Naive thymus-derived CD8-positive, alpha-beta T cell (primary cell): ENCODE measurements at places on chromosomes 5 and 9.

- no peak for DNase-seq
Measured at GRCh38 chr5:79436821-79437220, 77.1 kb downstream of the HOMER1 start.

- no peak for DNase-seq
Measured at GRCh38 chr5:98205691-98206461, 567.6 kb upstream of the RGMB start.

GRCh38 chr9:37719526-37719925, 34.1 kb upstream of the TRMT10B start:
- DNase-seq: no peak

- no peak for DNase-seq
Measured at GRCh38 chr9:121259935-121260334, 8.0 kb upstream of the GSN start.

DNA sequence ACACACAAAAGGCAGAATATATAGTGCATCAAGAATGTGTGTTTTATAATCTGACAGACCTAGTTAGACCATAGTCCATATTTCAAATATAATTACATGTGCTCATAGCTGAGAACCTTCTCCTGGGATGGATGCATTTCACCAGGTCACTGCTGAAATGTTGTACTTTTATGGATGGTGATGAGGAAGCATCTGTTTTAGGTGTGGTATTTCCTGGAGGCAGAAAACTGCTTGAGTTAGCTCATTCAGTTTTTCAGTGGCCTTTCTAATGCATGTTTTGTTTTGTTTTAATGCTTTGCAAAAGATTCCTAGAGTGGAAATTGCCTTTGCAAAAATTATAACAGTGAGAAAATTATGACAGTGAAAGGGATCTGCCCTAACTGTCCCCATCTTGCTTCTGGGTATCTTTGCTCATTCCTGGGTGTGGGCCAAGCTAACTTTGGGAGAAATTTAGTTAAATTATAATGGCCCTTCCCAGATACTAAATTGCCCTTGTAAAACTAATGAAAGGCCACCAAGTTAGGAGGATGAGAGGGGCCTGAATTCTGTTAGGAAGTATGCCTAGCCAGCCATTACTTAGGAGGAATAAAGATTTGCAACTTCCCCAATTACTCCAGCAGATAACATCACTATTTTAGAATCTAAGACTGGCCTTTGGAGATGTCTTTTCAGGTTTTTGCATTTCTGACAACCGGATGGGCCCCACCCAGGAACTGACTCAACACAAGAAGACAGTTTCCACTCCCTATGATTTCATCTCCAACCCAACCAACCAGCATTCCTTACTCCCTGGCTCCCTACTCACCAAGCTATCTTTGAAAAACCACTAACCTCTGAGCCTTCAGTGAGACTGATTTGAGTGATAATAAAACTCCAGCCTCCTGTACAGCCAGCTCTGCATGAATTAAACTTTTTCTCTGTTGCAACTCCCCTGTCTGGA, 7.0 kb upstream of the IL12B start:
- no peak for DNase-seq

DNA sequence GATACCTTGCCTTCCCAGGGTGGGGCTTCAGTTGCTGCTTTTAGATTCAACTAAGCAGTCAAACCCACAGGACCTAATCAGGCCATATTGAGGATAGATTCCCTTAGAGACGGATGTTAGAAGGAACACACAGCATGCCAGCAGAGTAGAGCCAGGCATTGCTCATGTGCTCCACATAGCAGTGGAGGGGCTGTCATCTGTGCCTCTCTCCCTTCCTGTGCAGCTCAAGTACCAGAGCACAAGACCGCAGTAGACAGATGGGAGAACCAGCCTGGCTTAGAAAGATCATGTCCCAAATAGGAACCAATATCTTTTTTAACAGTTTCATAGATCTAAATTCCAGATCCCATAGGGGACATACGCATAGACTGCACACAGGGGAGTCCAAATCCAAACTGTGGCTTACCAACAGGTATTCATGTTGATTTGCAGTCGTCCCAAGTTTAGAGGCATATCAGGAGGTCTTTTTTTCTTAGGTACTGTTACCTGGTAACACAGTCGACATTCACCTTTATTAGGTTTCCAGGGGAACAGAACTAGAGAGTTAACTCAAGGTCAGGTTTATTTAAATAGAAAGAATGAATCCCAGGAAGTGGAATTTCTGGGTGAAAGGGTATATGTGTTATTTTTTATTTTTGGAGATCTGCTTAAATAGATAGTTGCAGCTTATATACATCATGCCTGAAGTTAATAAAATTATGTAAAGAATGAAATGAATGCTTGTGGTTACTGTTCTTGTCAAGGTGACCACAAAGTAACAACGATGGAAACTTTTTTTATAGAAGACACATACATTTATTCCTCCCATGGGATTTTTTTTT, 43.5 kb upstream of the PCAT7 start:
- no peak for DNase-seq

DNA sequence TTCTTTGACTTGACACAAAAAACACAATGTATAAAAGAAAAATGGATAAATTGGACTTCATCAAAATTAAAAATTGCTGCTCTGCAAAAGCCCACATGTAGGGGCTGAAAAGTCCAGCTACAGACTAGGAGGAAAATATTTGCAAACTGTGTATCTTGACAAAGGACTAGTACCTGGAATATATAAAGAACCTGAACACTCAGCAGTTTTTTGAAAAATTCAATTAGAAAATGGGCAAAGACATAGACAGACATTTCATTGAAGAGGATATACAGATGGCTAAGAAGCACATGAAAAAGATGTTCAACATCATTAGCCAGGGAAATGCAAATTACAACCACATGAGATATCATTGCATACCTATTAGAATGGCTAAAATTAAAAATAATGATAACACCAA, 18.5 kb upstream of the TAL2 start:
- DNase-seq: no peak
